ENCODE measurements at places on chromosomes 16 and 17.

DNA sequence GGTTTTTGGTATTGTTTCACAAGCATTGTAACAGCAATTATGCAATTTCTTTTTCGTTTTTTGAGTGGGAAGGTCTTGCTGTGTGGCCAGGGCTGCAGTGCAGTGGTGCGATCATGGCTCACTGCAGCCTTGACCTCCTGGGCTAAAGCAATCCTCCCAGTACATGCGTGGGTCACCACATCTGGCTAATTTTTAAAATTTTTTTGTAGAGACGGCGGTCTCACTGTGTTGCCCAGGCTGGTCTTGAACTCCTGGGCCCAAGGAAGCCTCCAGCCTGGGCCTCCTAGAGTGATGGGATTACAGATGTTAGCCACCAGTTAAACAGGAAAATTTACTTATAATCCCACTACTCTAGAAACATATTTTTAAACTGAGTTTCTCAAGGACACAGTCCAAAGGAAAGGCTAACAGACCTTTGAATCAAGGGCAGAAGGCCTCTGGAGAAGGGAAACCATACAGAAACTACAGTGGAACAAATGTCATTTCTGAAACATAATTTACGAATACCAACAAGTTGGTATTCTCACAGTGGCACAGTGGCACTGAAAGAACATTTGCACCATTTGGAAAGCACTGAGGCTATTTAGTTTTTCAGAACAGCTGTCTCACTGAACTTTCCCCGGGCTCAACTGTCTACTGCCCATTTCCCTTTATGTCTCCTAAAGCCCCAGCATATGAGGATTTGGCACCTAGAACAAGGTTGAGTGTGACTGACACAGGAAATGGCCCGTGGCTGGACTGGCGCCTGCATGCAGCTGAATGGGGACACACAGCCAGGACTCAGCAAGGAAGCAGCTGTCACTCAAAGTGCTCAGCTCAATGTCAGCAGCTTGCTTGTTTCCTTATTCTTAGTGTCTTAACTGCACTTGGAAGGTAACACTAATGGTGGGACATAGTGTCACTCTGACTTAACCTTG, 2.8 kb upstream of the PRKAR1A start:
- H3K27ac ChIP-seq: no peak overlapping the region
- H3K4me3 ChIP-seq: no peak overlapping the region
- peaks cover 12% of the 10 kb centered on the region for H3K4me1 ChIP-seq
- no peak for DNase-seq
- H3K27me3 ChIP-seq: no peaks in the 10 kb centered on the region

DNA sequence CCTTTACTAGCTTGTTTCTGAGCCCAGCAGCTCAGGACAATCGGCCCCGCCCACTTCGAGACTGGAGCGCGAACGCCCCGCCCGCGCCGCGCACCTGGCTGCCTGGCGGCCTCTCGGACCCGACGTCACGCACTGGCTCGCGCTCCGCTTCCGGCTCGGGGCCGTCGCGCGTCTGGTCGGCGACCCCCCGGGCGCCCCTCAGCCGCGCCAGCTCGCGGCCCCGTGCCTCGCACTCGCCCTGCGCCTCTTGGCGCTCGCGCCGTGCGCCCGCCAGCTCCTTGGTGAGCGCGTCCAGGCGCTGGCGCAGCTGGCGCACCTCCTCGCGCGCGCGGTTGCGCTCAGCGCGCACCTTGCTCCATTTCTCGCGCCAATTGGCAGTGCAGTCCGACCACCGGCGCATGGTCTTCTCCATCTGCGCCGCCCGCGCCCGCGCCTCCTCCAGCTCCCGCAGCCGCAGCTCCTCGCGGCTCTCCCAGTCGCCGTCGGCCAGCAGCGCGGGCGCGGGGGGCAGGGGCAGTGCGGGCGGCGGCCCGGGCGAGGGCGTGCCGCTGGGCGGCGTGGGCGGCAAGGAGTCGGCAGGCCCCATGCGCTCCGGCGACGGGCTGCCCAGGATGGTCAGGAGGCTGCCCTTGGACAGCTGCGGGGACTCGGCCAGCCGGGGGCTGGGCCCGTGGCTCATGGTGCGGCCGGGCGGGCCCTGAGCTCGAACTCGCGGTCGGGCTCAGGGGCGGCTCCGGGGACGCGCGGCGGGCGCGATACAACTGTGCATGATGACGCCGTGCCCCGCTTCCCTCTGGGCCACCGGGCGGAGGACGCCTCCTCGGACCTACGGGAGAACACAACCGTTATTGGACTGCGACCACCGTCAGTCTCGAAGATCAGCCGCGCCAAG, 7.6 kb downstream of the CCDC102A start:
- DNase-seq: no peak
- H3K27me3 ChIP-seq: no peaks in the 10 kb centered on the region
- H3K27ac ChIP-seq: no peak overlapping the region

DNA sequence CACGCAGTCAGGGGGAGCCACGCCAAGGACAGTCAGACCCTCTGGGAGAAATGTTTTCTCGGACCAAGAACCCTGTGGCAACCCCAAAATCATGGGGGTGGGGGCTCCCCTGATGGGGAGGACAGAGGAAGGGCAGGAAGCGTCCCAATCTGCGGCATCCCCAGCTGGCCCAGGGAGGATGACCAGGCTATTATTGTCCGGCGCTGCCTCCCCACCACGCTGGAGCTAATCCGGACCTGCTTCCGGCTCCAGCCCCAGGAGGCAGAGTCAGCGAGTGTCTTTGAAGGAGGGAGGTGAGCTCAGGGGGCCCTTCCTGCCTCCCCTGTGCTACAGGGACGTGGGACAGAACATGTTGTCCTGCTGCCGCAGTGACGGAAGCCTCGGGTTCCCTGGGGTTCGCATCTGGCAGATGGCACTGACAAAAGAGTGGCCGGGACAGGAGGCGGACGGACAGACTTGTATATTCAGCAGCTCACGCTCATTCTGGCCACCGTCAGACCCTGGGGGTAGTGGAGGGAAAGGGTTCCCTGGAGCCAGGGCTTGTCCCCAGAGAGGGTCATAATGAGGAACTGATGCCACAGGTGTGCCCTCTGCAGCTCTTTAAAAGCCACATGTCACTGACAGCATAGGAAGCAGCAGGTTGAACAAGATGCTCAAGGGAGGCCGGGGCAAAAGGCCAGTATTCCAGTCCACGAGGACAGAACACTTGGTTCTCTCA, 54.3 kb upstream of the CDC42EP4 start:
- H3K4me1 ChIP-seq: no peaks in the 10 kb centered on the region
- no peaks in the 10 kb centered on the region for H3K36me3 ChIP-seq
- no peak for DNase-seq

DNA sequence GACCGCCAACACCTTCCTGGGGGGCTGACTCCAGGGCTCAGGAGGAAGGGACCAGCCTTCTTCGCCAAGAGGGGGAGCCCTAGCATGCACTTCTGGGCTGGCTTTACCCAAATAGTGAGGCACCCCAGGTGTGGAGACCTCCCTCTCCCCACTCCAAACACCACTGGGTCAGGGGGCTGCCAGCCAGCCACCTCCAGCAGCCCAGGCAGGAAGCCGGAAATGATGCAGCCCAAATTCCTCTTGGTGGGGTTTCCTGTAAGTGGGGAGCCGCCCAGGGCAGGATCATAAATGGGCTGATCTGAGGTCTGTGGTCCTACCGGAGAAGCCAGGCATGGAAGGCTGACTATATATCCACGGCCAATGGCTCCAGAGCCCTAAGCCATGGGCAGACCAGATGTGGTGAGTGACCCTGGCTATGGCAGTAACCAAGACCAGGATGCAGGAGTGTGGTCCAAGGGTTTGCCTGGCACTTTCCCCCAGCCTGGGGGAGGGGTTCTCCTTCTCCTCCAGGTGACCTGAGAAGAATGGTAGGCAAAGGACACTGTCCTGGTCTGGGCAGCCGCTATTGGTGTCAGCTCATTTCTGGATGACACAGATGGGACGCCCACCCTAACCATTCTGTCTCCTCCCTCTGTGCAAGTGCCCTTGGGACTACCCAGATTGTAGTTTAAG, 4.2 kb downstream of the GIT1 start:
- no peak for DNase-seq
- peaks cover 26% of the 10 kb centered on the region for H3K36me3 ChIP-seq
- H3K4me3 ChIP-seq: no peak overlapping the region

DNA sequence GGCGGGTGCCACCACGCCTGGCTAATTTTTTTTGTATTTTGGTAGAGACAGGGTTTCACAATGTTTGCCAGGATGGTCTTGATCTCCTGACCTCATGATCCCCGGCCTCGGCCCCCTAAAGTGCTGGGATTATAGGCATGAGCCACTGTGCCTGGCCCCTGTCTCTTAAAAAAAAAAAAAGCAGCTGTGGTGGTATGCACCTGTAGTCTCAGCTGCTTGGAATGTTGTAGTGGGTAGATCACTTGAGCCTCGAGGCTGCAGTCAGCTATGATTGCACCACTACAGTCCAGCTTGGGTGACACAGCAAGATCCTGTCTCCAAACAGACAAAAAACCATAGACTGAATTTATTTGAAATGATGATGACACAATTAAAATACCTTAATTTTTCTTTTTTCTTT, 24.3 kb downstream of the CDK12 start:
- H3K27me3 ChIP-seq: no peaks in the 10 kb centered on the region
- no peak overlapping the region for H3K27ac ChIP-seq
- peaks cover 19% of the 10 kb centered on the region for H3K36me3 ChIP-seq
- no peaks in the 10 kb centered on the region for H3K4me1 ChIP-seq
- no peak for DNase-seq
- H3K4me3 ChIP-seq: no peak overlapping the region

DNA sequence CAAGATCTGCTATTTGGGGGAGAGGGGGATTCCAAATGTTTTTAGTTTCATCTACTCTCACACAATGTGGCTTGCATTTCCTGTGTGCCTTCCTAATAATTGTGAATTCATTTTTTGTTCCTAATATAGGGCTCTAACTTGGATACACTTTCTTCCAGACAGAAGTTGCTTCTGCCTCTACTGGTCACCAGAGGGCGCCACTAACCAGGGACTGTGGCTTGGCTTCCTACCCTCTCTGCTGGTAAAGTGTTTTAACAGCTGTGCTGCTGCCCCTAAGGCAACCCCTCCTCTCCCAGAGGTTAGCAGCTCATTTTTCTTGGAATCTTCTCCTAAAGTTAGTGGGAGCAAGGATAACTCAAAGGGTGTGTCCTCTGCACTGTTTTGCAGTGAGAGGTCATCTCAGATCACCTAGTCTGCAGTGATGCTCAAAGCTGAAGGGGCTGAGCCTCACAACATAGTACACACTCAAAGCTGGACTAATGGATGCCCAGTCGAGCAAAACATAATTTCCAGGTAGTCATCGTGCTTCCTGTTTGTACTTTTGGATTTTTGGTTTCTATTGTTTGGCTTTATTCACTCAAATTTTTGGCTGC, 5.0 kb upstream of the PRSS54 start:
- no peak overlapping the region for H3K4me3 ChIP-seq
- H3K27me3 ChIP-seq: no peaks in the 10 kb centered on the region
- H3K4me1 ChIP-seq: no peaks in the 10 kb centered on the region
- DNase-seq: no peak
- H3K36me3 ChIP-seq: no peaks in the 10 kb centered on the region

- DNase-seq: no peak
- H3K27ac ChIP-seq: no peak overlapping the region
- no peaks in the 10 kb centered on the region for H3K4me1 ChIP-seq
- no peak overlapping the region for H3K4me3 ChIP-seq
Observed at GRCh38 chr16:75578725-75579124, 12.5 kb downstream of the GABARAPL2 start.

- H3K36me3 ChIP-seq: no peaks in the 10 kb centered on the region
- H3K27ac ChIP-seq: no peak overlapping the region
- no peak for DNase-seq
- no peak overlapping the region for H3K4me3 ChIP-seq
Observed at GRCh38 chr17:7097940-7098339, 16.7 kb downstream of the ASGR2 start.

- no peak overlapping the region for H3K27ac ChIP-seq
- no peak for DNase-seq
- peak overlapping the region; percentile 65 for H3K4me3 ChIP-seq
- H3K36me3 ChIP-seq: no peaks in the 10 kb centered on the region
Observed at GRCh38 chr17:43779145-43780125, 658 bp upstream of the DUSP3 start.

DNA sequence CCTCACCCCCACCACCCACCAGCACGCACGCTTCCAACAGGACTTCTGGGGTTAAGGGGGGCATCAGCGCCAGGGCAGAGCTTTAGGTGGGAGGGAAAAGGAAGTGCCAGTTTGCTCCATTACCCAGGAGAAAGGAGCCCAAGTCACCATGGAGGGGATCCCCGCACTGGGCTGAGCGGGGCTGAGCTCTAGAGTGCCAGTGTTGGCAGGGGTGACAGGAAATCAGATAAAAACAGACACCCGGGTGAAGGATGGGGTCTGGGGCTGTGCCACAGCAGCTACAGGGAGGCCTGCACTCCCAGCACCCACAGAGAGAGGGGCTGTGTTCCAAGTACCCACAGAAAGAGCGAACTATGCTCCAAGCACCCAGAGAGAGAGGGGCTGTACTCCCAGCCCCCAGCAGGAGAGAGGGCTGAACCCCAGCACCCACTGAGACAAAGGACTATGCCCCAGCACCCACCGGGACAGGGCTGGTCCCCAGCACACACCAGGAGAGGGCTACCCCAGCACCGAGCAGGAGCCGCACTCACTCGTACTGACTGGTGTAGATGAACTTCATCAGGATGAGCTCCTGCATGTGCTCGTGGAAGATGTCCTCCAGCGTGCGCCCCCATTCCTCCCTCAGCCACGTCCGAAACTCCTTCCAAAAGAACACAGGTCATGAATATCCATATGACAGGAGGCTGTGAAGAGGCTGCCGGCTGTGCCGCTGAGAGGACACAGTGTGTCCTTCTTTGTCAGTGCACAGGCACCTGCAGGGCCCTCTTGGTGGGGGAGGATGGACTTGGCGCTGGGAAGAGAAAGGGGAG, 18.6 kb upstream of the C16orf95 start:
- H3K36me3 ChIP-seq: peaks cover 67% of the 10 kb centered on the region
- H3K27me3 ChIP-seq: no peaks in the 10 kb centered on the region
- no peak for DNase-seq
- H3K27ac ChIP-seq: no peak overlapping the region

GRCh38 chr16:4386951-4387565, 15.4 kb downstream of the VASN start:
- peaks cover 95% of the 10 kb centered on the region for H3K36me3 ChIP-seq
- no peaks in the 10 kb centered on the region for H3K27me3 ChIP-seq
- DNase-seq: no peak
- no peak overlapping the region for H3K4me3 ChIP-seq

All from CD4-positive, alpha-beta T cell (primary cell).